CD14-positive monocyte (primary cell): ENCODE measurements at places on chromosomes 2 and 18. TPM values are rescaled to one million over a fixed set of nuclear protein-coding genes. Genes with fewer than 3 reads are reported as not detected.
A peak's percentile ranks its signal among the peaks of the same experiment; 100 is the strongest.

DNA sequence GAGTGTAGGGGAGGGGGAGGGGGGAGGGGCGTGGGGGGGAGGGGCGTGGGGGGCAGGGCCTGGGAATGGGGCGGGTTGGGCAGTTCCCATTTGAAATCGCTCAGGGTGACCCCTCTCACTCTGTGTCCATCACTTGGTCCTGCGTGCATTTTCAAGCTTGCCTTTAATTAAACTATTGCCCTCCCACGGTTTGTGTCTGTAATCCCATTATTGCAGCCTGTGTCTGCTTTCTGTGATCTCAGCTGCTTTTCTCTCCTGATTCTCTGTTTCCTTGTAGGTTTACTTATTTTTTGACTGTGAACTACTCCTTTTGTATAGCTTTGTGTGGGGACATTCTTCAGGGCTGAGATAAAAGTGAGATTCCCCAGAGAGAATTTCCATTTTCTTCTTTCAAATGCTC lies 1.3 kb downstream of the DCDC2C start:
- DNase-seq, result no peak

GRCh38 chr2:105746177-105747080 lies 1.7 kb downstream of the NCK2 start:
- no peak for DNase-seq

Gene PRKAG3
- not detected for polyA plus RNA-seq

DNA sequence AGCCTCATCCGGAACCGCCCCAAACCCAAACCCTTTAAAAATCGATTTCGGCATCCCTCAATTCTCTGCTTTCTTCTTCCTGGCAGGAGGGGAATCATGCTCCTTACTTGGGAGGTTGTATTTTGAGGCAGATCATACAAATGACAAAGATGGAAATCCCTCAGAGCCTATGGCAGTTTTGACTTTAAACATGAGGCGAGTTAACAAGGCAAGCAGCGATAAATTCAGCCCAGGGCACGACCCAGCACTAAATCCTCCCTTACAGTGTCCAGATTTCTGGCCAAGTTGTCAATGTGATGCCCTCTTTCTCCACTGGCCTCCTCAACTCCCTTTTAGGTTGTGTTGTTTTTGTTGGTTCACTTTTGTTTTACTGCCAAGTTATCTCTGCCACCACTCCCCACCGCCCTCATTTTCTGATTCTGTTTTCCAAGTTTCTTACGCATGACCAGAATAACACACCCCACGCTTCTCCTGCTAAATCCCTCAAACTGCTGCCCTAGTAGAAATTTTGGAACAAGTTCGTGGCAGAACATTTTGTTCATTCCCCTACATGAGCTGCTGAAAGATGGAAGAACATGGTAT lies 68.3 kb downstream of the CTAGE1 start:
- no peak for DNase-seq

GRCh38 chr2:81583311-81584108 lies 1279.0 kb upstream of the LRRTM1 start:
- no peak for DNase-seq

Gene CDK15
- not detected in 2 replicates for polyA plus RNA-seq

GRCh38 chr2:64727843-64728463 lies 74.2 kb upstream of the SERTAD2 start:
- no peak for DNase-seq

Gene EVX2
- not detected for polyA plus RNA-seq

Gene CEP192
- polyA plus RNA-seq, result 3.0 TPM

- DNase-seq, result no peak
Measured at GRCh38 chr2:194166818-194167217, 1490.2 kb upstream of the SLC39A10 start.

- peak; percentile 53 for DNase-seq
Measured at GRCh38 chr2:219119422-219120043, 41.1 kb downstream of the NHEJ1 start.

Gene RIT2
- polyA plus RNA-seq, result not detected in 2 replicates

- peak; percentile 6 for DNase-seq
Measured at GRCh38 chr2:99442837-99443236, 47.0 kb downstream of the REV1 start.

DNA sequence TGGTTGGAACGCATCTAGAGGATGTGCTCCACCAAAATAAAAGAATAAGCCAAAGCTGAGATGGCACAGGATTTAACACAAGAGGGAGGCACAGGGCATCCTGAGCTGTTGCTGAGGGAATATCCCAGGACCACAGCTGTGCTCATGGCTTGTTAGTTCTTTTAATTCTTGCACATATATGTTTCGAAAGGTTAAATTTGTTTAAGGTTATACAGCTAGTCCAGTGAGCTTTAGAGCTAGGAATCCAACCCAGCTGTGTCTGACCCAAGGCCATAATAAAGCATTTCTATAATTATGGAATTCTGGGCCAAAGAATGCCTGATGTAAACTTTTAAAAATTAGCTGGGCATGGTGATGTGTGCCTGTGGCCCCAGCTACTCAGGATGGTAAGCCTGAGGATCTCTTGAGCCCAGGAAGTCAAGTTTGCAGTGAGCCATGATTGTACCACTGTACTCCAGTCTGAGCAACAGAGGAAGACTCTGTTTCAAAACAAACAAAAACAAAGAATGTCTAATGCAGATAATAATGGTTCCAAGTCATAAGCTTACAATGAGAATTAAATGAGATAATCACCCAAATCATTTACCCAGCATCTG lies 66.4 kb upstream of the CCBE1 start:
- DNase-seq, result no peak

- DNase-seq, result no peak
Measured at GRCh38 chr2:172434821-172435605, 7.6 kb downstream of the ITGA6 start.

Gene GAD1
- not detected for polyA plus RNA-seq

GRCh38 chr2:217452928-217453327 lies 549.9 kb downstream of the TNS1 start:
- DNase-seq, result no peak

Gene COBLL1
- polyA plus RNA-seq, result 0.54 TPM

GRCh38 chr2:96548558-96549465 lies 12.3 kb downstream of the ARID5A start:
- DNase-seq, result peak; percentile 2

DNA sequence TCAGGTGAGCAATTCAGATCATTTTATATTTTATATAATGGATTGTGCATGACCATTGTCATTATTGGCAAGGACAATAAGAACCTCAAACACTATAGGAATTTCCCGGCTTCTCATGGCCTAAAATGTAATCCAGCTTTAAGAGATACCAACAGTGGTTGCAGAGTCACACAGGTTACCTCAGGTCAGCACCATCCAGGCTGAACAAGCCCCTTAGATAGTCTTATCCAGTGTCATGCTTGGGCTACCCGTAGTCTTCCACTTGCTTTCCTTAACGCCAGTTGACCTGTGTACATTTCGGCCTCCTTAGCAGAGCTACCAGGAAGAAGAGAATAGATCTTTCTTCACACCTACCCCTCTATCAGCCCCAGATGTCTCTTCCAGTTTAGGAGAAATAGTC lies 293.3 kb upstream of the SYT4 start:
- DNase-seq, result no peak

DNA sequence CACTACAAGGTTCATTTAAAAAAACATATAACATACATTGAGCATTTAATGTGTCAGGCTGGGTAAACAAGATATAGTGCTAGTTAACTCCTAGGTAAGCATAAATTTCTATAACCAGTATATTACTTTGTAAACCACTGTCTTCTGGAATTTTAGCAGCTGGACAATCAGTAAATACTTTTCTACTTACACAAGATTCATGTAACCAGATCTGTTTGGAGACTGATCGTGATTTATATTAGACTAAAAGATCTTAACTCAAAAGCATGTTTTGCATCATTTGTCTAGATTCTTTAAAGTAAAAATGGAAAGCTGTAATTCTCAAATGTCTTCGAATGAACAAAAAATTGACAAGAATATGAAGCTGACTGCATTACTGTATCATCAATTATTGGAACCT lies 941 bp upstream of the SGO2 start:
- no peak for DNase-seq

DNA sequence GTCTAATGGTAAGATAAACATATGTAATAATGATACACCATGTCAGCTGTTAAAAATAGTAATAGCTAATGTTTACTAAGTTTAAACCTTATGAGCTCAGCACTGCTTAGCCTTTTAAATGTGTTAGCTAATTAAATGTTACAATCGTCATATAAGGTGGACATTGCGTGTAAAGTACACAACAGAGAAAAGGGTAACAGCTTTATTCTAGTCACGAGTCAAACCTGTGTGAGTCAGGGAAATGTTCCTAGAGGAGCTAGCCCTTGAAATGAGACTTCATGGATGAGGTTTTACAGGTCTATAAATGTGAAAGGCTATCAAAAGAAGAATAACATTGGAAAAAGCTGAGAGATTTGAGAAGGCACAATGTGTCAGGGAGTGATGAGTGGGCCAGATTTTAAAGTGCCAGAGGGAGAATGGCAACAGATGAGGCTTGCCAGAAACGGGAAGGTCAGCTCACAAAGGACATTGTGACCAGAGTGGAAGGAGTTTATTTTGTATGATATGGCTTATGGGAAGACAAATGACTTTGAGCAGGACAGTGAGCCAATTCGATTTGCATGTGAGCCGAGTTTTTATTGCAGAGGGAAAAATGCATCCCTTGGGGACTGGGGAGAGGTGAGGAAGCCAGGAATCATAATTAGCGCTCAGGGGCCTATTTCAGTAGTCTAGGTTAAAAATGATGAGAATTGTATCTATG lies 276.3 kb downstream of the CTNNA2 start:
- no peak for DNase-seq

GRCh38 chr18:22829781-22830180 lies 103.3 kb upstream of the RBBP8 start:
- no peak for DNase-seq

DNA sequence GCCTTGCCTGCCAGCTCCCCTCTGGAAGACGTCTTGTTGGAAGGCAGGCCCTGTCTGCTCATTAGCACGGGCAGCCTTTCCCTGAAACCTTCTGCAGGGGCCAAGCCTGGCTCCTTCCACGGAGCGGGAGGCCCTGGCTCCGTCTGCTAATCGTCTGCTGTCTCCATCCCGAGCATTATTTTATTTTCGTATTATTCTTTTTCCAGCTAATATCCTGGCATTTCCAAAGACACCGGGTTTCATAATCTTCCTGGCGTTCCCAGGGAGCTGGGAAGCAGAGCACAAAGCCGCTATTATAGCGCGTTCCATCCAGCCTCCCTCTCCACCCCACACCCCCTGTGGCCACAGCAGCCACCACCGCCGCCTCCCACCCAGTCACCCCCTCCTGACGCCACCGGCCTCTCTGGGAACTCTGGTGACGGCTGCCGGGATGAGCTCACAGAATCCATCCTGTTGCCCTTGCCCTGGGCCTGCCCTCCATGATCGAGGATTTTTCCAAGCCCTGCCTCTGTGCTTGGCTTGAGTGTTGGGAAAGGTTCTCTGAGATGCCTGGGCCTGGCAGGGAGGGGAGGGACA lies 125.5 kb downstream of the DYSF start:
- DNase-seq, result no peak

DNA sequence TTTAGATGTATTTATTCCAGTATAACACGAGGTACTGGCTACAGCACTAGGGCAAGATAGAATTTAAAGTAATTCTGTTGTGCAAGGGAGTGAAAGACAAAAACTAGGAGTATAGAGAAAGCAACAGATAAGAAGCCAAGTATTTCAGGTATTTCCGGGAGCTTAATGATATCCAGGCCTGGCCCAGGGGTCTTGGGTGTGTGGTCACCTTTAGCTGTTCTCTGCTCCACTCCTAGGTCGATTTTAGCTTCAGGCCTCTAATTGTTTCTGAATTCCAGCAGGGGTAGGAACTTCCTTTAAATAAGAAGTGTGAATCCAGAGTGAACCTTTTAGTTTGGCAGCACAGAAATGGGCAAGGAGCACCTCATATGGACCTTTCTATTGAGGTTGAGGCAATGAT lies 342.3 kb upstream of the MYT1L start:
- DNase-seq, result no peak

Gene SP5
- polyA plus RNA-seq, result not detected in 2 replicates

Gene HOXD4
- not detected in 2 replicates for polyA plus RNA-seq
